Adrenal gland (tissue), 19 donors: ENCODE measurements at places on chromosomes 5 and 9. TPM values are rescaled to one million over a fixed set of nuclear protein-coding genes. Genes with fewer than 3 reads are reported as not detected.
A peak's percentile ranks its signal among the peaks of the same experiment; 100 is the strongest.

Gene FOXI1
- total RNA-seq = not detected

Gene OR1Q1
- total RNA-seq = not detected

GRCh38 chr5:82068723-82069122 lies 96.9 kb downstream of the ATG10 start:
- no peak overlapping the region for H3K4me3 ChIP-seq
- no peak overlapping the region for H3K27ac ChIP-seq
- peaks cover 12% of the 10 kb centered on the region for H3K4me1 ChIP-seq
- no peak for DNase-seq
- H3K36me3 ChIP-seq = no peaks in the 10 kb centered on the region
- no peaks in the 10 kb centered on the region for H3K27me3 ChIP-seq

DNA sequence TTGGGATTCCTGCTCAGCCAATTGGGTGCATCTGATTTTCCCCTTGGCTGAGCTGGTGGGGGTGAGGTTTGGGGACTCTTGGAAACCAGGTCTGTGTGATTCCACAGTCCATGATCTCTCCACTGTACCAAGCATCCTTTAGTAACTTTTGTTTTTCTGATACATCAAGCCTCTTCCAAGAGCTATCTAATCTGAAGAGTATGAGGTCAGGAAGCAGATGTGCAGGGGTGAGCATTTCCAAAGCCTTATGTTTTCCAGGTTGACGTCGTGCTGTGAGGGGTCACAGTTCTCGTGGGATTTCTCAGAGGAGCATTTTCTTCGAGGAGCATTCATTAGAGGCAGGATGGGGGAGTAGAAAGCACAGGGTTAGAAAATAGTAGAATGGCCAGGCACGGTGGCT lies 95.3 kb downstream of the KLF4 start:
- H3K27me3 ChIP-seq = no peaks in the 10 kb centered on the region
- DNase-seq = no peak
- H3K4me1 ChIP-seq = no peaks in the 10 kb centered on the region
- no peaks in the 10 kb centered on the region for H3K36me3 ChIP-seq
- no peak overlapping the region for H3K4me3 ChIP-seq
- H3K27ac ChIP-seq = no peak overlapping the region

Gene AGXT2
- not detected for total RNA-seq

Gene HSPB3
- total RNA-seq = not detected

- no peaks in the 10 kb centered on the region for H3K36me3 ChIP-seq
- H3K4me1 ChIP-seq = no peaks in the 10 kb centered on the region
- no peak overlapping the region for H3K27ac ChIP-seq
- H3K4me3 ChIP-seq = no peak overlapping the region
- H3K27me3 ChIP-seq = no peaks in the 10 kb centered on the region
- DNase-seq = no peak
Observed at GRCh38 chr9:101791938-101792337, 53.5 kb upstream of the GRIN3A start.

- H3K36me3 ChIP-seq = no peaks in the 10 kb centered on the region
- no peak overlapping the region for H3K4me3 ChIP-seq
- no peaks in the 10 kb centered on the region for H3K4me1 ChIP-seq
- H3K27ac ChIP-seq = no peak overlapping the region
- no peak for DNase-seq
Observed at GRCh38 chr5:25579111-25579510, 934.3 kb upstream of the CDH10 start.

- DNase-seq = no peak
- H3K4me1 ChIP-seq = peaks cover 6% of the 10 kb centered on the region
- H3K27me3 ChIP-seq = no peaks in the 10 kb centered on the region
- H3K4me3 ChIP-seq = no peak overlapping the region
Observed at GRCh38 chr9:98121058-98121457, 2.0 kb upstream of the TRIM14 start.

Gene RANBP17
- 26.3 TPM for total RNA-seq

GRCh38 chr5:68027519-68027918 lies 188.0 kb upstream of the PIK3R1 start:
- H3K36me3 ChIP-seq = no peaks in the 10 kb centered on the region
- H3K27me3 ChIP-seq = no peaks in the 10 kb centered on the region
- no peak overlapping the region for H3K4me3 ChIP-seq
- DNase-seq = peak; percentile 17

GRCh38 chr9:7209016-7209715 lies 451.4 kb downstream of the KDM4C start:
- H3K4me3 ChIP-seq = no peak overlapping the region
- no peaks in the 10 kb centered on the region for H3K4me1 ChIP-seq
- no peak overlapping the region for H3K27ac ChIP-seq
- H3K36me3 ChIP-seq = no peaks in the 10 kb centered on the region
- no peak for DNase-seq
- no peaks in the 10 kb centered on the region for H3K27me3 ChIP-seq

Gene PCDHB13
- 7.2 TPM for total RNA-seq

Gene FAM169A
- 20.7 TPM for total RNA-seq

DNA sequence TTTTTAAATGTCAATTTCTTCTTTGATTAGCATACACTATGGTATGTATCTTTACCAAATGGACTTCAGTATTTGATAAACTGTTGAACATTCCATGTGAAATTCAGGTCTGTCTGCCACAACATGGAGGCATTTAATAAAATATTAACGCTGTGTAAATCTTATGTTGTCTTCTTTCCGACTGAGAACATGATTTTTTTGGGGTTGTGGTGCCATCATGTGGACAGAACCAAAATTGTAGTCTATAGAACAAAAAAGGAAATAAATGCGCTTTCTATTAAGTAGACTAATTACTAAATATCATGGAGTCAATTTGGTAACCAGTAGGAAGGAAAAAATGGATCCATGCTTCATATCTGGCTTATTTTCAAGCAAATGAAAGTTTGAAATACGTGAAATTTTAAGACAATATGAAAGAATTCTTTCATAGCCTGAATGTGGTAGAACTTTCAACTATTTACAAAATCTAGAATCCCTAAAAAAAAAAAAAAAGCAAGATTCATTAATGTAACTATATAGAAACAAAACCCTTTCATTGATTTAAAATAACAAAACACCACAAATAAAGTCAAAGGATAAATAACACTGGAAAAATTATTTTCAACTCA lies 2.8 kb upstream of the PLK2 start:
- no peak overlapping the region for H3K27ac ChIP-seq
- no peaks in the 10 kb centered on the region for H3K27me3 ChIP-seq
- H3K4me1 ChIP-seq = no peaks in the 10 kb centered on the region

Gene ZNF366
- total RNA-seq = 3.7 TPM

- H3K27me3 ChIP-seq = no peaks in the 10 kb centered on the region
- H3K27ac ChIP-seq = peak overlapping the region; percentile 68
- H3K36me3 ChIP-seq = no peaks in the 10 kb centered on the region
- peak; percentile 66 for DNase-seq
- no peaks in the 10 kb centered on the region for H3K4me1 ChIP-seq
Observed at GRCh38 chr9:70049236-70049635, 5.6 kb downstream of the MAMDC2 start.

DNA sequence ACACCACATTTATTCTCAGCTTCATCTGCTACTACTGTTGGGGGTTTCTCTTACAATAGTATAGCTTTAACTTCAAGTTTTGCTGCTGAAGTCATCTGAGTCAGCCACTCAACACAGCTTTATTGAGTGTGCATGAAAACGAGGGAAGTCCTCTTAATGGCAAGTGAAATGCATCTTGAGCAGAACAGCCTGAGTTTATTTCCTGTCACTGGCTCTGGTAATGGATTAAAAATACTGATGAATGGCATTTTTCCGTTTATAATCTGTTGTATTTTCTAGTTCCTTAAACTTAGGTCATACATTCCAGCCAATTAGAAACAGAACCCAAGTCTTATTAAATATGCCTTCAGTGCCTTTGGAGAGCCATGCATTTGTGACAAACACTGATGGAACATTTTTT lies 238.6 kb downstream of the SLF1 start:
- H3K4me3 ChIP-seq = no peak overlapping the region
- no peaks in the 10 kb centered on the region for H3K4me1 ChIP-seq
- no peak for DNase-seq
- no peak overlapping the region for H3K27ac ChIP-seq

- no peaks in the 10 kb centered on the region for H3K36me3 ChIP-seq
- DNase-seq = no peak
- H3K27ac ChIP-seq = no peak overlapping the region
- peaks cover 37% of the 10 kb centered on the region for H3K4me1 ChIP-seq
- no peak overlapping the region for H3K4me3 ChIP-seq
- no peaks in the 10 kb centered on the region for H3K27me3 ChIP-seq
Observed at GRCh38 chr9:104988539-104988938, 60.6 kb upstream of the ABCA1 start.

DNA sequence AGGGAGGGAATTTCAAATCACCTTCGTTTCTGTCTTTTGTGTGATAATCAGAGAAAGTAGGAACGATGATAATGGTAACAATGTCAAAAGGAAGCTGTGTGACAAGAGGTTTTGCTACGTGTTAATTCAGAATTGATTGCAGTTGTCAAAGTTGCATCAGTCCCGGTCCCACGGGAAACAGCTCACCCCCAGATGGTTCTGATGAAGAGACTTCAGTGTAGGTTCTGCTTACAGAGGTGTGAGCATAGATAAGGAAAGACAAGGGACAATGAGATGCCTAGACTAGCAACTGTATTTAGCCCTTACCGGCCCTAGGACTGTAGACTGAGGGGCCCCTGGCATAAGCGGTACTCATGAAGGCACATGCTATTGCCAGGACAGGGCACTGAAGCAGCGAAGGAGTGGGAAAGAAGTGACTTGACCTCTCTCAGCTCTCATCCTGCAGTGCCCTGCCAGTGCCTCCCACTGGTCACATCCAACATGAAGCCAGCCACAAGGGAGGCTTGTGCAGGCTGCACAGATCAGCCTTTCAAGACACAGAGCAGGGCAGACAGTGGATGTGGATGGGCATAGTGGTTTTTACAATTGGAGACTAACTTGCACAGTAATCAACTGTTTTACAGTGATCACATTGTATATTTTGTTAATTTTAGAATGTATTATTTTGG lies 21.1 kb downstream of the PDE8B start:
- no peak for DNase-seq
- no peaks in the 10 kb centered on the region for H3K4me1 ChIP-seq
- no peak overlapping the region for H3K4me3 ChIP-seq
- no peaks in the 10 kb centered on the region for H3K27me3 ChIP-seq

Gene CA9
- total RNA-seq = 2.0 TPM

DNA sequence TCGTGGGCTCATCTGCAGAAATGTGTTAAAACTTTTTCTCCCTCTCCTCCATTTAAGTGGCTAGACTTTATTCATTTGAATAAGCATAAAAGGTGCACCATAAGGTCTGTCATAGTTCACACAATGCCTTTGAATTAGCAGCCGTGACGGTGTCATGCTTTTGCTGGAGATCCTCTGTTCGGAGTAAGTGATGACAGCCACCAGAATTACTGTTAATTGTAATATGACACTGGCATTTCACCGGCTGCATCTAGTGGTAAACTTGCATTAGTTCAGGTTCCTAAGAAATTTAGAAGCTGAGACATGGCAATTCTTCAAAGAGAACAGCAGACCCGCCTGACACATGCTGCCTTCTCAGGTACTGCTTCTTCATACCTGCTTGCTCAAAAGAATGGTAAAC lies 241.7 kb downstream of the EBF1 start:
- H3K27me3 ChIP-seq = peaks cover 3% of the 10 kb centered on the region
- H3K4me1 ChIP-seq = no peaks in the 10 kb centered on the region
- H3K4me3 ChIP-seq = no peak overlapping the region

Gene SAPCD2
- total RNA-seq = 0.24 TPM

DNA sequence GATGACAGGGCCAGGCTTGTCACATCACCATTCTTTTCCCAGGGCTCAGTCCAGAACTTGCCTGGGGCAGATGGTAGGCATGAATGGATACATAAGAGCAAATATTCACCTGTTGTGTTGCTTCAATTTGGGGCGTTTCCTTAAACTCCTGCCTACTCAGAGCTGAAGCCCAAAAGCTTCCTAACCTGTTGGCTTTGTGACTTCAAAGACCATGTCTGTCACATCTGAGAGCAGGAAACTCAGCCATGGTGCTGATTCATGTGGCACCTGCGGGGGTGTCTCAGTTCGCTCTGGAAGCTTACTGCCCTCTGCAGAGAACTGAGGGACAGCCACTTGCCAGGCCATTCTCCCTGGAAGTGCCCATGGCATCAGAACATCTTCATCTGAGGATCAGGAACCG lies 246.6 kb downstream of the HSPA4 start:
- H3K27ac ChIP-seq = no peak overlapping the region
- H3K36me3 ChIP-seq = no peaks in the 10 kb centered on the region
- H3K27me3 ChIP-seq = no peaks in the 10 kb centered on the region
- DNase-seq = no peak
- no peak overlapping the region for H3K4me3 ChIP-seq

DNA sequence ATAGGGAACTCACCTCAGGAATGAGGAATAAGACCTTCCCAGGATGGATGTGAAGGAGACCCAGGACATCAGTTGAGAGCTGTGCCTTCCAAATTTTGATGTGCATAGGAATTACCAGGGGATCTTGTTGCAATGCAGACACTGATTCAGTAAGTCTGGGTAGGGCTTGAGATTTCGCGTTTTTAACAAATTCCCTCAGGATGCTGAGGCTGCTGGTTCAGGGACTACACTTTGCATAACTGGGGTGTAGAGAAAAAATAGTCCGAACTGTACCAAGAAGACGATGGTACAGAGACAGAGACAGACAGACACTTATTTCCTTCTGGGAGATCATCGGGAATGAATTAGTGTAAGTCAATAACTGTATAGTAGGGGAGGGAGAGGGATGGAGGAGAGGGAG lies 82.3 kb upstream of the FREM1 start:
- H3K4me1 ChIP-seq = peaks cover 10% of the 10 kb centered on the region
- no peak for DNase-seq
- no peaks in the 10 kb centered on the region for H3K27me3 ChIP-seq
- no peaks in the 10 kb centered on the region for H3K36me3 ChIP-seq
- H3K4me3 ChIP-seq = no peak overlapping the region
- no peak overlapping the region for H3K27ac ChIP-seq

- no peak overlapping the region for H3K27ac ChIP-seq
- H3K4me3 ChIP-seq = no peak overlapping the region
- no peaks in the 10 kb centered on the region for H3K36me3 ChIP-seq
- no peak for DNase-seq
- no peaks in the 10 kb centered on the region for H3K27me3 ChIP-seq
Observed at GRCh38 chr5:33968211-33969005, 16.1 kb downstream of the SLC45A2 start.

DNA sequence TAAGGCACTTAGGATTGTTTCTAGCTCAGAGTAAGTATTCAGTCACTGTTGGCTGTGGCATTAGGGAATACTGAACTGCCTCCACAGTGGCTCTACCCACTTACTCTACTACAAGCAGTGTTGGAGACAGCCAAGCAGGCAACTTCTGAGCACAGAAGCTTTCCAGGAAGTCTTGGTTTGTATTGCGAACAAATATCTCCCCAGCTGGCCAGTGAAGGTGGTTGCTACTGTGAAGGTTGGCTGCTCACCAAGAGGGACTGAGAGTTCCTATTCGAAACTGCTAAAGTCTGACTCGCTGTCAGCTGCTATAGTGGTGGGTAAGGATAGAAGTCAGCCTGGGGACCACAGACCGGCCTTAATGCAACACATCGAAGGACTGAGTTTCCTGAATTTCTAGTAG lies 319.1 kb downstream of the KIF4B start:
- H3K36me3 ChIP-seq = no peaks in the 10 kb centered on the region
- H3K4me1 ChIP-seq = no peaks in the 10 kb centered on the region
- no peaks in the 10 kb centered on the region for H3K27me3 ChIP-seq
- H3K4me3 ChIP-seq = no peak overlapping the region
- H3K27ac ChIP-seq = no peak overlapping the region

Gene PCDHGB4
- 9.1 TPM for total RNA-seq

- no peaks in the 10 kb centered on the region for H3K4me1 ChIP-seq
- H3K27ac ChIP-seq = no peak overlapping the region
- no peaks in the 10 kb centered on the region for H3K36me3 ChIP-seq
- H3K27me3 ChIP-seq = peaks cover 3% of the 10 kb centered on the region
Observed at GRCh38 chr9:21576331-21577189, 94.4 kb upstream of the IFNE start.

- H3K4me3 ChIP-seq = no peak overlapping the region
- H3K27me3 ChIP-seq = no peaks in the 10 kb centered on the region
- no peak overlapping the region for H3K27ac ChIP-seq
- H3K36me3 ChIP-seq = no peaks in the 10 kb centered on the region
Observed at GRCh38 chr5:12825163-12825562, 920.9 kb upstream of the CTNND2 start.

Gene KYAT1
- total RNA-seq = 8.9 TPM
